ENCODE measurements at places on chromosomes 1 and 21. TPM values are rescaled to one million over a fixed set of nuclear protein-coding genes. Genes with fewer than 3 reads are reported as not detected.

DNA sequence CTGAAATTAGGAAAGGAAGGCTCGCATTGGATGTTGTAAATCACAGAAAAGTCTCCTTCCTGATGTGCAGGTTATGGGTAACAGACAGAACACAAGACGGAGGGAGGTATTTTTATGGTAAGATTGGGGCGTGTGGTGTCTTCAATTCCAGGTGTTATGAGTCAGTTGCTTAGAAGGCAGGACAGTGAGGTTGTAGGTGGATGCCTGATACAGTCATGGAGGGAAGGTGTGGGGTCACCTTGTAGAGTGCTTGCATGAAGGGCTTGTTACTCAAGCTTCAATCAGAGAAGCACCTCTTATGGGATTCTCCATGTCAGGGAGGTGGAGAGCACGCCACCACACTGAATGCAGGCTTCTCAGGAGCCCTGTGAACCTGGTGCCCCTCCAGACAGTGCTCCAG lies 63.1 kb downstream of the C1orf21 start:
- DNase-seq: no peak

- DNase-seq: no peak
These were observed 68.3 kb upstream of the NEK7 start for GRCh38 chr1:198088360-198089071.

DNA sequence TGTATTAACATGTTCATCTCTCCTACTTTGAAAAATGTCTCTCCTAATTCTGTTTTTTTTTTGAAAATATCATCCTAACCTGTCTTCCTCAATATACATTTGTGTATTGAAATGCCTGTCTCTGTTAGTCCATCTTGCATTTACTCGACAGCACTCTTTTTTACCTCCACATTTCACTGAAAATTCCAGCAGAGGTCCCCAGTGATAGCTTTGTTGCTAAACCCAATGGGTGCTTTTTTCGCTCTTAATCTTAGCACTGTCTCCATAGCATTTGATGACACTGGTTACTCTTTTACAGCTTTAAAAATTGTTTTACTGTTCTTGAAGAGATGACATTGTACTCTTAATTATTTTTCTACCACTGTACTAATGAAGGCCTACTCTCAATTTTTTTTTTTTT lies 10.8 kb downstream of the OSBPL9 start:
- DNase-seq: no peak

DNA sequence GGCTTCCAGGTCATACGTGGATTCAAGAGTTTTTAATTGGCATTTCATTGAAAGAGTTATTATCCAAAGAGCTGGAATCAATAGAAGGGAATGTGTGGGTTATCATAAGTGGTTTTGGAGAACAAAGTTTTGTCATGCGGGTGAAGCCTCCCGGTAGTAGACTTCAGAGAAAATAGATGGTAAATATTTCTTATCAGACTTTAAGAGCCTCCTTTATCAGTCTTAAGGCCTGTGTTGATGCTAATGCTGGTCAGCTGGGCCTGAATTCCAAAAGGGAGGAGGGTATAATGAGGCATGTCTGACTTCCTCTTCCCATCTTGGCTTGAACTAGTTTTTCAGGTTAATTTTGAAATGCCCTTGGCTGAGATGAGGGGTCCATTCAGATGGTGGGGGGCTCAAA lies 89.7 kb downstream of the ITSN1 start:
- DNase-seq: no peak

GRCh38 chr1:38456531-38456876 lies 403.1 kb downstream of the RRAGC start:
- DNase-seq: no peak

LMOD1 gene
- not detected for total RNA-seq

All from endothelial cell (in vitro differentiated cells).